Peyer's patch (tissue), 4 donors: ENCODE measurements at places on chromosomes 3 and 15.

DNA sequence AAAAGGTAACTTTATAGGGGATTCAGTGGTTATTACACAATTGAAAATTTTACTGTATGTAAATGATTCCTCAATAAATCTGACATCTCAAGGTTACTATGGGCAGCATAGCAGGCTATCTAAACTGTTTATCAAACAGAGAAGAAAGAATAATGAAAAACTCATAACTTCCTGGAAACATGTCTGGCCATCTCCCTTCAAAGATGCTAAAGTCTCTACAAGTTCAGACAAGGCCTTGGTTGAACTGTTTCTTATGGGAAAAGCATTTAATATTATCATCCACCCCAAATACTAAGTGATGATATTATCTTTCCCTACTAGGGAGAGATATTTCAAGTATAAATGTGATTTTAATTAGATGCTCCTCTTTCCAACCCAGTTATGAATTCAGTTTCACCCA is 114.9 kb downstream of the ARRDC4 start:
- no peak overlapping the region for H3K4me3 ChIP-seq
- H3K27ac ChIP-seq, result no peak overlapping the region
- H3K4me1 ChIP-seq, result no peaks in the 10 kb centered on the region
- no peaks in the 10 kb centered on the region for H3K36me3 ChIP-seq

- no peaks in the 10 kb centered on the region for H3K4me1 ChIP-seq
- H3K4me3 ChIP-seq, result no peak overlapping the region
- H3K27me3 ChIP-seq, result no peaks in the 10 kb centered on the region
- no peak overlapping the region for H3K27ac ChIP-seq
Observed at GRCh38 chr3:176905331-176905730, 292.0 kb downstream of the TBL1XR1 start.

DNA sequence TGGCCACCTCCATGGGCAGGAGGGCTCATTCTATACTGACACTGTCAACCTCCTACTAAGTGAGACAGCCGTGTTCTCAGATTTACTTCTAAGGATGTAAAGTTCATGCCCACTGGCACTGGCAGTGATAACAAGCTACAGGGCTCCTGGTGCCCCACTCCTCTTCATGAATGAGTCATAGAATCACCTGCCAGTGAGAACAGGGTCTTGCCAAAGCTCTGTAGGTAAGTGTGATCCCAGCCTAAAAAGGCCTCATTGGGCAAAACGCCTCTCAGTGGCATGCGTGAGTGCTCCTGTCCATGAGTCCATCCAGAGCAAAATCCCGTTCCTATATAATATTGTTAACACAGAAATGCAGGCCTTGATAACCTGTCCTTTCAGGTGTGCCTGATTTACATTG is 17.4 kb downstream of the PXYLP1 start:
- H3K4me1 ChIP-seq, result no peaks in the 10 kb centered on the region
- H3K4me3 ChIP-seq, result no peak overlapping the region
- H3K36me3 ChIP-seq, result no peaks in the 10 kb centered on the region
- H3K27me3 ChIP-seq, result no peaks in the 10 kb centered on the region

GRCh38 chr3:186599142-186599784 is 13.6 kb upstream of the AHSG start:
- no peak for DNase-seq
- no peaks in the 10 kb centered on the region for H3K27me3 ChIP-seq
- H3K4me3 ChIP-seq, result no peak overlapping the region
- no peaks in the 10 kb centered on the region for H3K4me1 ChIP-seq
- H3K27ac ChIP-seq, result peak overlapping the region; percentile 58

- DNase-seq, result no peak
- H3K27me3 ChIP-seq, result no peaks in the 10 kb centered on the region
Observed at GRCh38 chr3:113006359-113007056, 15.7 kb downstream of the GTPBP8 start.

DNA sequence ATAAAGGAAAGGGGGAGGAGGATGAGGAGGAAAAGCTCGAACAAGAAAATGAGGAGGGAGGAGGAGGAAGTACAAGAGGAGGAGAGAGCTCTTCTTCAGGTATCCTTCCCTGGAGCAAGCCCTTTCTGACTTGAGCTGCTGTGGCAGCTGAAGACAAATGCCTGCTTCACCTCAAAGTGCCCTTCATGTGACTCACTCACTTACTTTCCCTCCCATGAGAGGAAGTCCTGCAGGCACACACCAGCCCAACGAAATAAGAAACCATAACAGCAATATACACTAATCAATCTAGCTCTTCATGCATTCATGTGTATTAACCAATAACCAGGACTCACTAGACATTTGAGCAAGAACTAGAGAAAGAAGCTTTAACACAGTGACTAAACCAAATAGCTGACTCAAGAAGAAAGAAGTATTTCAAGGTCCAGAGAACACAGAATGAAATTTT is 251.9 kb downstream of the IGSF11 start:
- no peak overlapping the region for H3K27ac ChIP-seq
- no peak for DNase-seq
- H3K4me1 ChIP-seq, result no peaks in the 10 kb centered on the region
- no peaks in the 10 kb centered on the region for H3K27me3 ChIP-seq
- no peak overlapping the region for H3K4me3 ChIP-seq

DNA sequence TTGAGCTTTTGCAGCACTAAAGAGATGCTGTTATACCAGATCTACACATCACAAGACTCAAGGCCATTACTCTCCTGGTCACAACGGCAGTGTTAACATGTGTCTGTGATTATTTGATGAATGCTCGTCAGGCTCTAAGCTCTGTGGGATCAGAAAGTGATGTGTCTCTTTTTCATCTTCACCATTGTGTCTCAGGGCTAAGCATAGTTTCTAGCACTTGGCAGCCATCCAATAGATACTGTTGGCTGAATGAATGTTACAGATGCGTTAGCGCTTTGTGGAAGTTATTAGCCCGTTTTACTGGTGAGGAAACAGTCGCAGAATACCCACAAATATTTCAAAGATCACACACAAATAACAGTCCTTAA is 1.2 kb upstream of the FAM81A start:
- peak overlapping the region; percentile 69 for H3K4me3 ChIP-seq
- no peaks in the 10 kb centered on the region for H3K27me3 ChIP-seq
- DNase-seq, result no peak

- no peak overlapping the region for H3K27ac ChIP-seq
- no peak overlapping the region for H3K4me3 ChIP-seq
- no peaks in the 10 kb centered on the region for H3K36me3 ChIP-seq
- H3K4me1 ChIP-seq, result no peaks in the 10 kb centered on the region
- no peak for DNase-seq
Observed at GRCh38 chr3:195207056-195207455, 63.9 kb downstream of the XXYLT1 start.

DNA sequence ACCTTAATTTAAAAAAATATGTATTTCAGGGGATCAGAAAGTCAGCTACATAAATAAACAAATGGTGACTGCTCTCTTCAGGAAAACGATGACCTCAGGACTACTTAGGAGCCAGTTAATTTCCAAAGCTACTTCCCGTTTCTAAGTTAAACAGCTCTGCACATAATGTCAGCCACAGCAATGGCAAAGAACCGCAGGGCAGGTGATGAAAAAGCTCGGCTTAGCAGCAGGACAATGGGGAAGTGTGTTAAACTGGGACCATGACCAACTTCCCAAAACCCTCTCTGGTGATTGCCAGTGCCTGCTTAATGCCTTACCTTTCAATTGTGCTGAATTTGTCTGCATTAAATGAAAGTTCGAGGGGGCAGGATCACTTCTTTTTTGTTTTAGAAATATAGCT is 258.9 kb downstream of the FHIT start:
- no peaks in the 10 kb centered on the region for H3K36me3 ChIP-seq
- H3K27ac ChIP-seq, result no peak overlapping the region
- H3K4me1 ChIP-seq, result no peaks in the 10 kb centered on the region
- no peak for DNase-seq

GRCh38 chr3:60226912-60227311 is 1024.3 kb downstream of the FHIT start:
- no peaks in the 10 kb centered on the region for H3K27me3 ChIP-seq
- H3K4me3 ChIP-seq, result no peak overlapping the region
- no peak overlapping the region for H3K27ac ChIP-seq
- DNase-seq, result no peak

DNA sequence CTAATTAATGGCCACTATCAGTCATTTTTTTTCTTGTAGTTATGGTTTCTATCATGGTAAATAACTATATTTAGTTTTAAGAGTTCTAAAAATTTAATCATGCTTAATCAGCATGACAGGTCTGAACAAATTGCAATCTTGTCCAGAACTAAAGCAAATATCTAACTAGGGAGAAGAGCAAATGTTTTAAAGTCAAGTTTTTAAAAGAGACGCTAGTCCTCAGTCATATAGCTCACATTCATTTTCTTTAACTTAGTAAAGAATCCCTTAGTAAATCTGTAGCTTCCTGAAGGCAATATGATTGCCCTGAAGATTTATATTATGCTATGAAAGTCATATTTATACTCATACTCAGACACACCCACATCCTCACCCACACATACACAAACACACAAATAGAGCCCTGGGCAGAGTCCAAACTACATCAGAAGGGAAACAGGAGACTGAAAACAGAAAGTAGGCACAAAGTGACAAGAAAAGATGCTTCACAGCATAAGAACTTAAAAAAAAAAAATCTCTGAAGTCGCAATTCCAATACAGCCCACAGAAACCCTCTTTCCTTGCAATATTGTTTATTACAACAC is 1149.1 kb downstream of the SI start:
- DNase-seq, result no peak
- no peak overlapping the region for H3K27ac ChIP-seq
- no peaks in the 10 kb centered on the region for H3K36me3 ChIP-seq
- no peaks in the 10 kb centered on the region for H3K4me1 ChIP-seq
- H3K4me3 ChIP-seq, result no peak overlapping the region

- H3K27ac ChIP-seq, result peak overlapping the region; percentile 8
- no peak for DNase-seq
- H3K4me1 ChIP-seq, result no peaks in the 10 kb centered on the region
- H3K27me3 ChIP-seq, result no peaks in the 10 kb centered on the region
- H3K36me3 ChIP-seq, result no peaks in the 10 kb centered on the region
- H3K4me3 ChIP-seq, result no peak overlapping the region
Observed at GRCh38 chr3:129599607-129600006, 6.9 kb downstream of the PLXND1 start.

DNA sequence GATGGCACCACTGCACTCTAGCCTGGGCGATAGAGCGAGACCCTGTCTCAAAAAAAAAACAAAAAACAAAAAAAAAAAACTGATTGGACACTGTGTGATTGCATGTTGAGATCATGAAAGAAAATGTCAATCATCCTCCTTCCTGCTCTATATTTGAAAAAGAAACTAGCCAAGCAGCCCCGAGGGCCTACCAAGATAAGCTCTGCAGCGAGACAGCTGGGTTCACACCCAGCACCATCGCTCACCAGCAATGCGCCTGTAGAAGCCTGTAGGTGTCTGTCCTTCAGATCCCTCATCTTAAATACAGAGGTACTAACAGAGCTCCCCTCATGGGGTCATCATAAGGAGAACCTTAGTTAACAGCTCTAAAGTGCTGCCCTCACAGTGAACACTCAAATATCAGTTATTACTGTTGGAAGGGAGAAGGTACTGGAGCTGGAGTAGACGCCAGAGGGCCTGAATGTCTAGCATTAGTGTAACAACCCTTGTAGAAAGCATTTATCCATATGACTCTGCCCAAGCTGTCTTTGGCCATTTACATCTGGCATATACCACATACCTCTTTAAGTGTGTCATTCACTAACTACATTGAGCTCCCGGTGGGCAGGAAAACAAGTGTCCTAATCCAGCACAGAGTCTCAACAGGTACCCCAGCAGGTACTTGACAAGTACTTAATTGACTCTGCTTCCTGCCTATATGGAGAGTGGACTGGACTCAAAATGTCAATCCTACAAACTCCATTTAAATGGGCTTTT is 22.9 kb downstream of the MYLK start:
- DNase-seq, result no peak
- no peak overlapping the region for H3K4me3 ChIP-seq
- no peak overlapping the region for H3K27ac ChIP-seq
- H3K27me3 ChIP-seq, result no peaks in the 10 kb centered on the region

GRCh38 chr3:171028779-171029232 is 2.3 kb upstream of the SLC2A2 start:
- H3K4me3 ChIP-seq, result no peak overlapping the region
- no peaks in the 10 kb centered on the region for H3K27me3 ChIP-seq
- peak overlapping the region; percentile 64 for H3K27ac ChIP-seq
- no peak for DNase-seq

DNA sequence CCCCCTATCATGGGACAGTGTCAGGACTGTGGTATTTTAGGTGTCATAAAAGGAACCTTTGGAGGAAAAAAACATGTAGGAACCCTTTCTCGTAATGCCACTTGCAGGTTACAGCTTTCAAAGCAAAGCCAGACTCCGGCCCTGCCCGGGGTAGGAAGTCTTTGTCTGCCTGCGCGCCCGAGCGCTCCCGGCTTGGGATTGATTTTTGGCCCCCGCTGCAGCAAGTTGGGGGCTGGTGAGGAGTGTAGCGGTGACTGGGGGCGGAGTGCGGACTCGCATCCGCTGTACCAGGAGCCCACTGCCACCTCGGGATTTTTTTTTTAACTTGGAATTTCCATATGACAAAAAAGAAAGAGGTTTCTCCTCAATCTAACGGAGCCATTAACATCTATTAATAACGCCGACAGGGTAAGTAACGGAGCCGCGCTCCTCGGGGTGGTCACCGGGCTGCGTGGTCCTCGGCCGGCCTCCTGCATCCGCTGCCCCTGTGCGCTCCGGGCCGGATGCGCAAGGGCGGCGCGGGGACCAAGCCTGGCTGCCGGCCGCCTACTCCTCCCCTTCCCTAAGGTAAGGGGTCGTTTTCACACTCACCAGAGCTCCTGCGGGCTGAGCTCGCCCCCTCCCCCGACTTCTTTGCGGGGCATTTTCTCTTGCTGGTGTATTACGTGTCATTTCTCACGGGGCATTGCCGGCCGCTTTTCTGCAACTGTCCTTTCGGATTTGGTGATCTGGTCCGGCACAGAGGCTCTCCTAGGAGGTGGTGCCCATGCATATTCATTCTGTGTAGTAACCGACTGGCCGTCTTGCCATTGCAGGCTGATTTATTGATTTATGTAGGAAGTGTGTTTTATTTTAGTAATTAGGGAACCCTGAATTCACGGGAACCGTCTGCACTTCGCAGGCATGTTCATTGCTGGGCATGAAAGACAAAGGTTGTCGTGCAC is 219.8 kb upstream of the TOPAZ1 start:
- H3K36me3 ChIP-seq, result no peaks in the 10 kb centered on the region
- H3K27ac ChIP-seq, result no peak overlapping the region
- H3K4me1 ChIP-seq, result peaks cover 9% of the 10 kb centered on the region

DNA sequence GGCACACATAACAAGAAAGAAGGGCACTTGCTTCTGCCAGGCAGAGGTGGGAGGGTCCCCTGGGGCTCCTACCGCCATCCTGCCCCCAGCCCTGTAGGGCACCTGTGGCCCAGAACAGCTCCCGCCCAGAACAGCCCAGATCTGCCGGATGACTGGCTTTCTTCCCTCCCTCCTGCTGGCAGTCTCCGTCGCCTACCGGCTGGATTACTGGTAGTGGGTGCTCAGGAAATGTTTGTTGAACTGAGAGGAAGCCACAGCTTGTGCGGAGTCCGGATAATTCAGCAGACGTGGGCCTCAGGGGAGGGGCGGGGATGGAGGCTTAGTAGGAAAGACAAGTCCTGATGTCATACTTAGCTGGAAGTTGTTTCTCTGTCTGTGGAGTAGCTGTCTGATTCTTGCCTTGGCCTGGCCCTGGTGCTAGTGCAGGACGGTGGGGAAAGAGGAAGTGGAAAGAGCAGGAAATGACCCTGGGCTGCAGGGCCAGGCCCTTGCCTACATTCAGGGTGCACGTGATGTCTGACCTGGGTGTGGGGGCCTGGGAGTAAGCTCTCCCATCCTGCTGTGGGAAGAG is 6.7 kb downstream of the CCDC9B start:
- H3K36me3 ChIP-seq, result no peaks in the 10 kb centered on the region
- DNase-seq, result peak; percentile 51
- H3K4me1 ChIP-seq, result peaks cover 7% of the 10 kb centered on the region
